ENCODE measurements at places on chromosomes 7 and 10.

- no peak for DNase-seq
Observed at GRCh38 chr10:63763744-63764143, 242.5 kb downstream of the REEP3 start.

- no peak for DNase-seq
Observed at GRCh38 chr10:132515811-132516726, 21.5 kb upstream of the INPP5A start.

- no peak for DNase-seq
Observed at GRCh38 chr10:114526126-114526503, 121.8 kb upstream of the AFAP1L2 start.

DNA sequence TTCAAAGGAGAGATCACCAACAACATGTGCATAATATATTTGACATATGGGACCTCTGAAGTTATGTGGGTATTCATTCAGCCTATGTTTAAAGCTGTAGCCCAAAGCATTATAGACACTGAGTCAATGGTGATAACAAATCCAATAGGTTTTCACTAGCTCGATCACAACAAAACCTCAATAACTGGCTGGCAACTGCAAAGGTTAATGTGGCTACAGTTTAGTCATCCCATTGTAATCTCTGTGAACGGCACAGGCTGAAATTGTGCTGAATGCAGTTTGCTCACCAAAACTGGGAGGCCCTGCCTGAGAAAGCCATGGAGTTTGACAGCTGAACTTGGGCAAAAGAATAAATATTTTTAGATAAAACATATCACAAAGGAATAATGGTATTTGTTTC is 152.4 kb upstream of the ADO start:
- no peak for DNase-seq

DNA sequence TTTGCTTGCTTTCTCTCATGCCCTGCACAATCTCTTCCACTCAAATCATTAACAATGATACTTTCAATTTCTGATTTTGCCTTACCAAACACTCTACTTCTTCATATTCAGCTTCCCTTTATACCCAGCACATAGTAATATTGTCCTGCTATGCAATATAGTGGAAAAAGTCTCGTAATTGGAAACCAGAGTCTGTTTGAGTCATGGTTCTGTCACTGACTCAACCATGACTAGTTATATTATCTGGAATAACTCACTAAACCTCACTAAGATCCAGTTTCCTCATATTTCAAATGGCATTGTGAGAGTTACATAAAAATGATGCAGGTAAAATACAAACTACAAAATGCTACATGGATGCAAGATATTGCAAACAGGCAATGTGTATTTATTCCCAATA is 98.5 kb upstream of the LRRTM3 start:
- no peak for DNase-seq

DNA sequence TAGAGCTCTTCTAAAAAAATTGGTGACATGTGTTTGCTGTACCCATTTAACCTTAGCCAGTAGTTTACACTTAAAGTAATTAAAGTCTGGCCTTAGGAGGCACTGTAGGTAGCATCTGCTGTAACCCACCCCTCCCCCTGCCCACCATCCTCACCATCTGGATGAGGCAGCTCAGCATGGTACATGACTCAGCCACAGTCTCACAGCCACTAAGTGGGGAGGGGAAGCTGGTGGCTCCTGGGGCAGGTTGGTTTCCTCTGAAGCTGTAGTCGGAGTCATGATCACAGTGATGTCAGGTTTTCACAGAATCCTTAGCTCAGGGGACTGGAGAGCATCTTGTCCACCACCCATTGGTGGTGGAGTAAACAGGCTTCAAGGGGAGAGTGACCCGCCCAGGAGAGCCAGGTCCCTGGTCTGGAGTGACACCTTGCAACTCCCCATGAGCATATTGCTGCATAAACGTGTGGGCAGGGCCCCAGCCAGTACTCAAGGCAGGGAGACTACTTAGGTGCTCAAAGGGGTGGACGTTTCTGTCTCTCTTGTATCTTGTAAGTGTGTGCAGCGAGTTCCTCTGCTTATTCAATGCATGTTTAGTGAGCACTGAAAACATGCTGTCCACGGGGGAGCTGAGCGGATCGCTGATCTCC is 125.9 kb downstream of the GRK5 start:
- DNase-seq = no peak

- no peak for DNase-seq
Observed at GRCh38 chr10:6892864-6893263, 312.8 kb upstream of the PRKCQ start.

DNA sequence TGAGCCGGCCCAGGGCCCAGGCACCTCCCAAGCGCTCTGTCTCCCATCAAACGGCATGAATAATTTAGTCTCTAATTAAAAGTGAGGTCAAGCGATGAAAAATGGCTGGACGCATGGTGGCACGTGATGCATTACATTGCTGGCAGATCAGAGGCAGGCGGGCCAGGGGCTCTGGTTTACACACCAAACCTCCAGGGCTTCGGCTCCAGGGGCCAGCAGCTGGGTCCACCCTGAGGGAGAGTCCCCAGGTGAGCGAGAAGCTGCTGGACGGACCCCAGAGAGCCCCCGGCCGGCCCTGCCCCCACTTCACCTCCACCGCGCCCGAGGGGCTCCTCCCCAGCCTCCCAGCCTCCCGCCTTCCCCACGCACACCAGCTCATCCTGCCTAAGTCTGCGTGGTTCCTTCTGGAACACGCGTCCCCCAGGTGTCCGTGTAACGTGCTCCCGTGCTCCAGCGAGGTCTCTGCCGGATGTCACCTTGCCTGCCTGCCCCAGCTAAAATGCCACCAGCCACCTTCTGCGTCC is 23.2 kb downstream of the UNCX start:
- no peak for DNase-seq

DNA sequence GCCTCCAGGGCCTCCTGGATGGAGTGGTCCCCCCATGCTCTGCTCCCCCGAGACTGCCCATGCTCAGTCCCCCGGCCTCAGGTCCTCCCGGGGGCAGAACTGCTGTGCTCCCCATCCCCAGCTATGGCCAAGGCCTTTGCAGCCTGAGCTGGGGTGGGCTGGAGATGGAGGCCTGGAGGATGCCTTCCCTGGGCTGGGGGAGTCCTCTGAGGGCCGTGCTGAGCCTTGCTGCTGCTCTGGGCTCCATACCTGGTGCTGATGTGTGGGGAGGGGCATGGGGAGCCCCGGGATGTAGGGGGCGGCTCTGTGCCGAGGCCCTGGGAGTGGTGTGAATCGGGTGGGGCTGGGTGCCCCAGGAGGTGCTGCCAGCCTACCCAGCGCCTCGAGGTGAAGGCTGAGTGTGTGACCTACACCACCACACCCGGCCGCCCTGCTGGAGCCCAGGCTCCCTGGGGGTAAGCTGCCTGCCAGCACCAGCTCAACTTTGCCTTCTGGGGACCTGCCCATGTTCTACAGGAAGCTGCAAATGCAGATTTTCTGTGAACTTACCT is 109.5 kb downstream of the UNCX start:
- DNase-seq = no peak

GRCh38 chr7:150799741-150800580 is at the start of gene TMEM176B:
Gene TMEM176B, minus strand, starts transcription at chr7:150800364. Its CDS starts 3,795 bp downstream, at chr7:150796569.
- DNase-seq = no peak

DNA sequence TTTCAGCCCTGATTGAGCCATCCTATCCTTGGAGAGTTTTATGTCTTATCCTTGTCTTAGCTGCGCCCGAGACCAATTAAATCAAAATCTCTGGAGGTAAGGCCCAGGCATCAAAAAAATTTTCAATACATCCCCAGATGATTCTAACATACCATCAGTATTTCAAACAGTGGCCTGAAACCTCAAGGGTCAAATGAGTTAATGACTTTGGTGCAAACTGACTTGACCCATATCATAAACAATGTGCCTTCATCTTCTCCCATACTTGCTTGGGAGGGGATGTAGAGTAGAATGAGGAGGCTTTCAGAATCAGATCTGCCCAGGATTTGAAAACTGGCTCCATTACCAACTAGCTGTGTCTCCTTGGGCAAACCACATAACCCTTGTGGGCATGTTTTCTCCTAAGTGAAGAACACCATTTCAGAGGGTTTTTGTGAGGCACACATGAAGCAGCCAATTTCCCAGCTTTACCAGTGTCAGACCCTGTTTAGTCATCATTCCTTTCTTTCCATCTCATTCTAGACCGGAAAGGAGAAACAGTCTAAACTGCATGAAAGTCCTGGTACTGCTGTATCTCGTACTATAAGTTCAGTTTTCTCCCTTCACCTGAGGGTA is 35.7 kb upstream of the ATXN7L1 start:
- DNase-seq = no peak

Data from hematopoietic multipotent progenitor cell treated with erythropoietin and hydrocortisone succinate and interleukin-3 and kit ligand, for 17 days (in vitro differentiated cells).